NT2/D1 (cell line): ENCODE measurements at places on chromosomes 3 and 15.

DNA sequence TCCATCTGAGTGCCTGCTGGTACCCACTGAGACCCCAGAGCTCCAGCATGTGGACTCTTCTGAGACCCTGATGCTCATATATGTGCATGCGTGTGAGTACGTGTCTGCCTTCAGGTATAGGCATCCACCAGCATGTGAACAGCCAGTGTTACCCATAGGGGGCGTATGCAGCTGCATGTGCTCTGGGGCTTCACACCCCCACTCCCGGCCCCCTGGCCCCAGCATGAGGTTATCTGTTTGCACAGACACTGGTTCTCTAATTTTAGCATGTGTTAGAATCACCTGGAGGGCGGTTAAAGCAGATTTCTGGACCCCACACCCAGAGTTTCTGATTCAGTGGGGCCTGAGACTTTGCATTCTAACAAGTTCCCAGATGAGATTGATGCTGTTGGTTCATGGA, 824 bp upstream of the CILP start:
- DNase-seq, result no peak

- DNase-seq, result no peak
These were observed 8.3 kb downstream of the ZNF710 start for GRCh38 chr15:90009301-90010022.

DNA sequence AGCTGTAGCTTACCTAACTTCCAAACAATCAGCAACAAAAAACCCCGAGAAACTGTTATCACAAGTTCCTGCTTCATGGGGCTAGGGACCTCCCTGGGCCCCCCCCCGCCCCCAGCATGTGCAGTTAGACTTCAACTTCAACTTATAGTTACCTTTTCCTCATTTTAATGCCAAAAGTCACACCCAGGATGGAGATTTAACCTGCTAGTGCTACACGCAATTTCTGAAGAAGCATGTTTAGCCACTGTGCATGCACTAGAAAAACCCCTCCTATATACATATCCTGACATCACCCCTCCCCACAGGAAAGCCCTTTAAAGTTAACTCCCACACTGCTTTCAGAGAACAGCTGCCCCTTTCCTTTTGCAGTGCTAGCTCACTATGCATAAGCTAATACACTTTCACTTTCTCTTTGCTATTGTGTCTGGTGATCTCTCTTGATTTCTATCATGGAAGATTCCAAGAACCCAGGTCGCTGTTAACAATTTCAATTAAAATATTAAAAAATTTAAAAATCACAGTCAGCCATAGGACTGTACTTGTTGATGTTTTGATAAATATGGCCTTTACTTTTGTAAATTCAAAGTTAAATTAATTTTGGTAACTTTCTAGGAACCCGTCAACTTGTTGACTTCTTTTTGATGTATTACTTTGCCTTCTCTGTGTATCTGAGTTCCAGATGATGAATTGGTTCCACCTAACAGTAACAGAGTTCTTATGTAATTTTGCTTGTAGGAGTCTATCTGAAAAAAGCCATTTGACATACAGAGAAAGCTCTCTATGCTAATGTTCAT, 75.2 kb upstream of the ACAD9 start:
- no peak for DNase-seq

DNA sequence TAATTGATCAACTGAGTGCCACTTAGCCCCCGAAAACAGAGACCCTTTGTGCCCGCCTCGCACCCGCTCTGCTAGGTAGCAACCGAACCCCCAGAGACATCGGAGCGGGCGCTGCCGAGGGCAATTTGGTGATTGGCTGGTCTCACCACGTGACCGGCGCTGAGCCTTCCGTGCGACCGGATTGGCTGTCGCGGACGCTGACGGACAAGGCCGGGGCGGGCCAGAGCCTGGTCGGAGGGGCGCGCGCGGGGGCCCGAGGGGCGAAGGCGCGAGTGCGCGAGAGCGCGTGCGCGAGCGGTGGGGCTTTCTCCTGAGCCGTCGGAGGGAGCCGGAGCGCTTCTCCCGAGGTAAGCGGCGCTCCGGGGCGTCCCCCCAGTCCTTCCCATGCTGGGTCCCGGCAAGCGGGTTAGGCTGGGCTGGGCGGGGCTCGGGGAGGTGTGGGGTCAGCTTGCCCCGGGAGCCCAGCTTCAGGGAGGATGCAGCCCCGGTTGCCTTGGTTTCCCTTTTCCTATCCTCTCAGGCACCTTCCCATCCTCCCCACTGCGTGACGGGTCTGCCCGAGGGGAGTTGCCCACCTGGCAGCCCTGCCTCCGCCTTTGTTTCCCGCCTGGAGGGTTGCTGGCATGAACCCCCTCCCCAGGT, at the start of gene TMEM108:
TSS of gene TMEM108 (plus strand) at position 303 of the 642 bp plus-strand sequence.
- peak; percentile 83 for DNase-seq

- DNase-seq, result no peak
These were observed 829.4 kb upstream of the DPPA4 start for GRCh38 chr3:110166791-110167190.

GRCh38 chr3:56673781-56674457, 9.1 kb downstream of the TASOR start:
- no peak for DNase-seq

- DNase-seq, result no peak
These were observed 1.0 kb downstream of the C15orf61 start for GRCh38 chr15:67521783-67522568.

DNA sequence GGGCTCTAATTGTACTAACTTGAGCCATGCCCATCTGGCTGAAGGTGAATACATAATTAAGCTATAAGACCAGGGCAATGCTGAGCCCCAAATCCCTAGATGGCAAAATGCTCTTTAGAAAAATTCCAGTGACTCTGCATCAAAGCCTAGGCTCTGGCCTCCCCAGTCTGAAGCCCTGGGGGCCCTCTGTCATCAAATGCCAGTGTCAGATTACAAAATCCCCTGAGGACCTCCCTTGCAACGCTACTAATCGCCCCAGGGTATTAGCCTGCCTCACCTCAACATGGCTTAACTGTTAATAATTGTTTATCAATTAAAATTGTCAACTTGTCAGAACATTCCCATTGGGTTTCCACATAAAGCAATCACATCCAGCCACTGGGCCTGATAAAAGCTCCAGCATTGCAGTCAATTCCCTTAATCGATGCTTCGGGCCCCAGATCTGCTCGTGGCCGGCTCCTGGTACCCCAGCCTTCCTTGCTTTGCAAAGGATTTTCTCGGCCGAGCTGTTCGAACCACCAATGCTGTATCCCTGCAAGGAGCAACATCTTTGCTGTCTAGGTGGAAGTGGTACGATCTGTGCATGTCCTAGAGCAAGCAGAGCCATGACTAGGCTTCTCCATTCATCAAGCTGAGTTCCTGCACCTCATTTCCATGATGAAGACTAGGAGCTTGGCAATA, 151.7 kb downstream of the MEGF11 start:
- DNase-seq, result peak; percentile 23

GRCh38 chr3:183962807-183963206, 54.9 kb downstream of the ABCC5 start:
- no peak for DNase-seq

DNA sequence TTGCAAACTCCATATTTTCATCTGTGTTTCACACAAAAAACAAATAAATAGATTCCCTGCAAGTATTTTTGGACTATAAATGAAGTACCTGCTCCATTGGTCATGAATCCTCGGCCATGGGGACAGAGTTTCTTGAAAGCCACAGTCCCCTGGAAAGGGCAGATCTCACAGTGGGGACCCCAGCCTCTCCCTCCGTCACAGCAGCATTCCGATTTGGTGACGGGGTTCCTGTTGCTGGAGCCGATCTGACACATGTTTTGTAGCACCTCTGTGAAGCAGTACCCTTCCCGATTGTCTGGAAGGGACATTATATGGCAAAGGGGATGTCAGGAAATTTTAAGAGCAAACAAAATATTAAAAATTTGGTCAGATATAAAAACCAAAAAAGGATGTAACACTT, 96.2 kb downstream of the DUT start:
- no peak for DNase-seq

- no peak for DNase-seq
These were observed 19.5 kb downstream of the PRKCD start for GRCh38 chr3:53180305-53181023.

GRCh38 chr15:56913670-56914069, 4.8 kb upstream of the TCF12 start:
- no peak for DNase-seq

GRCh38 chr3:89067736-89068135, 39.7 kb upstream of the EPHA3 start:
- DNase-seq, result no peak

DNA sequence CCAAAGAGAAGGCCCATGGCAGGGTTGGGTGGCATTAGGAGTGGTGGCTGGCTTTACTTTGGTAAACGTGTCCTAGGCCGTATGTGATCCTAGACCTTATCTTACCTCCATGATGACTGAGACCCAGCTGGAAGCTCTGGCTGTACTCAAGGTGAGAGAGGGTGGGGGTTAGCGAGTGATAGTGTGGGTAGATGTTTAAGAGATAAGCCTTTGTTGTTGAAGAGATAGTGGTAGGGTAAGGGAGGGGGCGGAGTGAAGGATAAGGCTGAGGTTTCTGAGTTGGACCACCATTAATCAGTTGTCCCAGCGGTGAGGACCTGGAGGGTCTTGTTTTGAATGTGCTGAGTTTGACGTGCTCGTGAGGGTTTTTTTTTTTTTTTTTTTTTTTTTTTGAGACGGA, 61.5 kb upstream of the ULK4 start:
- no peak for DNase-seq

- no peak for DNase-seq
These were observed 49.8 kb downstream of the BOC start for GRCh38 chr3:113261063-113261625.

GRCh38 chr15:89524184-89524583, 27.8 kb upstream of the RHCG start:
- DNase-seq, result no peak

DNA sequence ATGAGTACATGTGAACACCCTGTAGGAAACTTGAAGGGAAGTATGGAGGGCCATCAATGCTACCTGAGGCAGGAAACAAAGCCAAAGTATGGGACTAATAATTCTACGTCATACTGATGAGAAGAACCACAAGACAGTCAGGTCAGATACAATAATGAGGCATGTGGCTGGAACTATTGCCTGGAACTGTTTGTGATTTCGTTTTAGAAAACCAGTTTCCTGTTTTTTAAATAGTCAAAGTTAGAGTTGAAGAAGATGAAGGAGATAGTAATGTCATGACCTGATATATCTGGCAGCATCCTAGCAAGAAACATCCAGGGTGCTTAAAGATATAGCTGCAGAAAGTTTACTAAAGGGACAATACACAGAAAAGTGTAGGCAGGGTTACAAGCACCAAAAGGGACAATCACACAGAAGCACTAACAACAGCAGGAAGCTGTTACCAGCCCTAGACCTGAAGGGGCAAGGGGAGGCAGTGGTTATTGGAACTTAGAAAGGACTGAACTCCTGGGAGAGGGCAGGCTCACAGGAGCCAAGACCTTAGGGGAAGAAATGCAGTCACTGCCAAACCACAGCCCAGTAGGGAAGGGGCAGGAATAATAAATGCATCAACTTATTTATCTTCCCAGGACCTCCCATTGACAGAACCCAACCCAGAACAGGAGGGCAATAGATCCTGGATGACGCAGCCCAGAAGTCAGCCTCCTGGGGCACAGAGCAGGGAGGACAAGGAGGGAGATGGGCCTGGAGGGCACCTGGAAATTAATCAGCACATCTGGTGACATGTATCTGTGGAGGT, 302.1 kb upstream of the STT3B start:
- no peak for DNase-seq

DNA sequence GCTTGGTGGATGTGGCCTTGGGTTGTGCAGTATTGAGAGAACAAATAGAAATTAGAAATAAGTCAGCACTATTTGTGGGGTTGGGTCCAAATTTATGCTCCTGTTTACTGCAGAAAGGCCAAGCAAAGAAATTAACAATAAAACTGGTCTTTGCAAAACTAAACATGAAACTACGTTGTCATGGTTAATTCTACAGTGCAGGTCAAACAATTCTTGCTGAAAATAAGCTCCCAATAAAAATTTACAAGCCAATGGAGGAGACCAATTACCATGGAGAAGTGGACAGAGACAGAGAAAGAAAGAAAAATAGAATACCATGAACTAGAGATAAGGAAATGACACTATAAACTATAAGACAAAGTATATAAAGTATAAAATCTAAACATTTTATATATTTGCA, 101.3 kb downstream of the CDIN1 start:
- DNase-seq, result no peak

DNA sequence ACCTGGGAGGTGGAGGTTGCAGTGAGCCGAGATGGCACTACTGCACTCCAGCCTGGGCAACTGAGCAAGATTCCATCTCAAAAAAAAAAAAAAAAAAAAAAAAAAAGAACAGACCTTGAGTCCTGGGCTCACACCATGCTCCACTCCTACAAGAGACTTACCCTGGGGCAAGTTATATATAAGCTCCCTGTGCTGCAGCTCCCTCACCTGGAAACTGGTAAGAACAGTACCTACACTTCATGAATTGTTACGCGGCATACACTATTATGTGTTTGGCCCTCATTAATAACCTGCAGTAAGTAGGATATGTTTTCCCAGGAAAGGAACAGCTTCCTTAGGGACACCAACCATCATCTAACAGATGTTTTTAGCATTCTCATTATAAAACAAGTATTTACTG, 119.6 kb downstream of the FMN1 start:
- no peak for DNase-seq

DNA sequence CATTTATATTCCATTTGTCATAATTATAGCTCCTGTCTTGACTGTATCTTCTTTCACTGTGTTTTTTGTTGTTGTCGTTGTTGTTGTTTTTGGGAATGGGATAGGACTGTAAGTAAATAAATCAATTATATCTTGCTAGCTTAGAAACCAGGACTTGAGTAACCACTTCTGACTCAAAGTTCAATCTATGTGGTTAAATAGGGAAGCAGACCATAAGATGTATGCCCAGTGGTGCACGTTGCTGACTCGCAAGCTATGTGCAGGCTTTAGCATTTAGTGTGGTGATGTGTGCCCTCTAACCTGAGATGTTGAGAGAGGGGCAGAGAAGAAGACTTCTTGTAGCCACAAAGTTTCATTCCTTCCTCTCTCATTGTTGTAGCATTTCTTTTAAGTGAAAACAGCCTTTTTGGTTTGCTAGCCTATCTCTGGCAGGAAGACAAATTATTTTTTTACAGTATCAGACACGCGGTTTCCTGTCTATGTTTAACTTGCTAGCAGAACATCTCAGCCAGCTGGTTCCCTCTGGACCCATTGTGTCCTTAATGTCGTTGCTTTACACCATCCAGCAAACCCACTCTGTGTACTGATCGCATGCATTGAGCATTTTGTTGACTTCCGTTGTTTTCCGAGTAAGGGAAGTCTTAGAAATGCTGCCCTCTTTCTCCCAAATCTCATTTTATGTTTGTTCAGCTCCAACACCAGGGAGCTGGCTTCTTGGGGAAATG, 52.1 kb downstream of the TGFBR2 start:
- no peak for DNase-seq

DNA sequence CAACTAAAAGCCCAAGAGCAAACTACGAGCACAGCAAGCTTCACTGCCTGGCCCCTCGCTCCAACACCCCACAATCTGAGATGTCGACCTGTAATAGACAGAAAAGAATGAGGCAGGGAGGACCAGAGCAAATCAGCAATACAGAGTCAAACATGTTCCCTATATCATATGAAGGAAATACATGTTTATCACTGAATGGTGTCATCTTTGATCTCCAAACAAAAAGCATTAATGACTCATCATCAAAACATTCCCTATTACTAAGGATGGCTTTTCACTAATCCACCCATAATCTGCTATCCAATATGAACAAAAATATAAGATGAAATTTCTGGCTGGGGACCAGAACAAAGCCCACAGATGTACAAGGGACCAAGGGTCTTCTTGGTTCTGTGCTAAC, 34.7 kb downstream of the MYO5A start:
- DNase-seq, result no peak

- DNase-seq, result no peak
These were observed 158.4 kb downstream of the FHIT start for GRCh38 chr3:61092870-61093269.
